ENCODE measurements at places on chromosomes 1 and 21.

DNA sequence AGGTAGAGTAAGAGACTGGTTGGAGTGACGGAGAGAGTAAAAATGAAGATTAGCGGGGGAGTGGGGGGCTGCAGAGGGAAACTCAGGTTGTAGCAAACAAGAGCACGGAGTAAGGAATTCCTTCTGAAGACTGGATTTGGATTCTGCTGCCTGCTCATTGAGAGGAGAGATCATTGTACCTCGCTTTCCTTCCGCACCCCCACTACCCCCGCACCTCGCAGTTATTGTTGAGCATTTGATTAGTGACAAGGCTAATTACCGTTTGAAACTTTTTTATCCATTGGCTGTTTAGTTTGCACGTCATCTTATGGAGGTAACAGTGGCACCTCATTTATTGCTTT lies 463 bp downstream of the PRPF3 start:
- no peak for DNase-seq

- DNase-seq: no peak
These were observed 11.3 kb upstream of the LRRC8D start for GRCh38 chr1:89809556-89809955.

- DNase-seq: no peak
These were observed 449.9 kb downstream of the NUF2 start for GRCh38 chr1:163771637-163772036.

DNA sequence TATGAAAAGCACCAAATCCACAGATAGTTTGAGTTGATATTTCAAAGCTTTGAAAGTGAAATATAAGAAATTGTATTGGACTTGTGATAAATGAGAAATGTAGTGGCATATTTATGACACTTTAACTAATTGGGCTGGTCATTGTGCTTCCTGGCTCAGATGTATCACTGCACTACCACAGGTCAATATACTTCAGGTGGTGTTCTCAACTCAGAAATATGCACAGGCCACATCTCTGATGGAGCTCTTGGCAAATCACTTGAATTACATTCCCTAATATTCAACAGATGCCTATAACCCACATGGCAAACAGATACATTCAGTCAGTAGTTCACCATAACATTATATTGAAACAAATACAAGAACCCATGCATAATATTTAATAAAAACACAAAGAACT lies 209.6 kb downstream of the LYPLAL1 start:
- DNase-seq: no peak

DNA sequence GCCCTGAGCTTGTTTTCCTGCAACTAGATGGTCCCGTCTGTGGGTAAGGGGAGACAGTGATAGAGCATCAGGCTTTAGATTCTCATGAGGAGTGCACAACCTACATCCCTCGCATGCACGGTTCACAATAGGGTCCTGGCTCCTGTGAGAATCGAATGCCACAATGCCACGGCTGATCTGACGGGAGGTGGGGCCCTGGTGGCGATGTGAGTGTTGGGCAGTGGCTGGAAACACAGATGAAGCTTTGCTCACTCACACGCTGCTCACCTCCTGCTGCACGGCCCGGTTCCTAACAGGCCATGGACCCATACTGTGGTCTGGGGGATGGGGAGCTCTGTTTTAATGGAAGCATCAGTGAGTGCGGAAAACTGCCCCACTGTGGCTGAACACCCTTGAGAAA lies 35.8 kb upstream of the TTC34 start:
- DNase-seq: no peak

GRCh38 chr1:221989741-221990140 lies 247.9 kb upstream of the DUSP10 start:
- DNase-seq: no peak

GRCh38 chr1:26553942-26554682 lies 24.6 kb downstream of the RPS6KA1 start:
- no peak for DNase-seq

DNA sequence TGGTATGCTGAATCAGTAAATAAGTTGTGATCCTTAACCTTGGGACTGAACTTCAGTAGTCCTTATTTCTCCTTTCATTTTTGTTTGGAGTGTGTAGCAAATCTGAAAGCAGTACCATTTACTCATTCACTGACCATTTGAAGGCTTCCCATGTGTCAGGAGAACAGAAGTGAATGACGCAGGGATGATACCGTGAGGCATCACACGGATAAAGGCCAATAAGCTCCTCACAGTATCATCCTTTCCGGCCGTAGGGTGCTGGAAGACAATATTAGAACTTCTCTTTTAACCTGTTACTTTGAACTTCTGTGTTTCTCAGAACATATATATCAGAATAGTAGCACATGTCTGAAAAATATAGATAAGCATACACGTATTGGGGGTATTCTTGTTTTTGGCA lies 21.3 kb downstream of the BACH1 start:
- no peak for DNase-seq

DNA sequence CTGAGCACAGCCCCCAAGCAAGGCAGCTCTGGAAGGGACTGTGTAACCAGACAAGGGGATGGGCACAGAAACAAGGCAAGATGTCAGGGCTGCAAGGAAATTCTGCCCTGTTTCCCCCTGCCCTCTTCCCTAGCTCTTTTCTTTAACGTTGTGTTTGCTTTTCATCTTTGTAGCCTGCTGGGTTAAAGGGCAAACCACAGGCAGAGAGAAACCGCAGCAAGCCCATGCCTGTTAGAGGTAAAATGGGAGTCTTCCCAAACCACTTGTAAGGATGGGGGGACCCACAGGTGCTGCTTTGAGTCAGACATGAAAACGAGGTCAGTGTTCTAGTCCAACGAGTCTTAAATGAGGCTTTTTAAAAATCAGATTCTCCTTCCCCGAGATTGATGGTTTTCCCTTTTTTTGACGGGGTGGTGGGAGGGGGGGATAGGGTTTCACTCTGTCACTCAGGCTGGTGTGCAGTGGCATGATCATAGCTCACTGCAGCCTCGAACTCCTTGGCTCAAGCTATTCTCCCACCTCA lies 13.3 kb downstream of the TGFBR3 start:
- no peak for DNase-seq

DNA sequence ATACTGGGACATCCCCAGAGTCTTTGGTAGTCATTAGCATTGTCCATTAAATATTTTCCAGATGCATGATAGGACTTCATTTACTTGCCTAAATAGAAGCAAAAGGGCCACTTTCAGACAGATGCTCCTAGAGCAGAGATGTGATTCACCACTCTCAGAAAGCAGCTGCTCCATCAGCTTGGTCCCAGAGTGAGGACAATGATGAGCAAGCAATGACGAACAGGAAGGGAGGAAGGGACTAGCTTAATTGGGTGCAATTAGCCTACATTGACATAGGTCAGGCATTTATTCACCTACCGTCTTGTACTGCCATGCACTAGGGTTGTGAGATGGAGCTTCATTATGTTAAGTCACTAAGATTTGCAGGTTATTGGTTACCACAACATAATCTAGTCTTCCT lies 85.1 kb upstream of the PLXNA2 start:
- no peak for DNase-seq

- DNase-seq: no peak
These were observed 371.8 kb downstream of the HHAT start for GRCh38 chr1:210700511-210700910.

DNA sequence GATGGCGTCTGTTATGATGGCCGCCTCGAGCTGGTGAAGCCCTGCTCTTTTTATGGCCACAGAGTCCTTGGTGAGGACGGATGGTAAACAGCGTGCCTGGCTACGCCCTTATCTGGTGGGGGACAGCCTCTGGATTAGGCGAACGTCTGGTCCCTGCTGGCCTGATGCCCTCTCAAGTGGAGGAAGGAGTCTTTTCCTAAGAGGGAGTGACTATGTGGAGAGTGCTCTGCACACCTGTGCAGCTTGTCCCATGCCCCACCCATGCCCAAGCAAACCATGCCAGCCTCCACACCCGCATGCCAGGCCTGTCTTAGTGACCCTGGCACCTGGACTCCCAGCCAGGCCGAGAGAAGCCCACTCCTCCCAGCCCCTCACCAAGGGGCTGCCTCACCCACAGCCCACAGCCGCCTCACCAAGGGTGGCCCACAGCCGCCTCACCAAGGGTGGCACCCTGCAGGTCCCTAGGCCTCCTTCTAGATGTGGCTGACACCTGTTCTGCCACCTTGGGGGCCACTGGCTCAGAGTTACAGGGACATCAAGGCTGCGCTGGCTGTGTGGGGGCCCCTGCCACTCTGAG lies 40.2 kb downstream of the WNT9A start:
- DNase-seq: no peak

- DNase-seq: no peak
These were observed 3.1 kb upstream of the DDR2 start for GRCh38 chr1:162629077-162629627.

Measured in right kidney (tissue), 9 donors.